NCI-H187 (cell line): ENCODE measurements at places on chromosomes 7 and 10.

DNA sequence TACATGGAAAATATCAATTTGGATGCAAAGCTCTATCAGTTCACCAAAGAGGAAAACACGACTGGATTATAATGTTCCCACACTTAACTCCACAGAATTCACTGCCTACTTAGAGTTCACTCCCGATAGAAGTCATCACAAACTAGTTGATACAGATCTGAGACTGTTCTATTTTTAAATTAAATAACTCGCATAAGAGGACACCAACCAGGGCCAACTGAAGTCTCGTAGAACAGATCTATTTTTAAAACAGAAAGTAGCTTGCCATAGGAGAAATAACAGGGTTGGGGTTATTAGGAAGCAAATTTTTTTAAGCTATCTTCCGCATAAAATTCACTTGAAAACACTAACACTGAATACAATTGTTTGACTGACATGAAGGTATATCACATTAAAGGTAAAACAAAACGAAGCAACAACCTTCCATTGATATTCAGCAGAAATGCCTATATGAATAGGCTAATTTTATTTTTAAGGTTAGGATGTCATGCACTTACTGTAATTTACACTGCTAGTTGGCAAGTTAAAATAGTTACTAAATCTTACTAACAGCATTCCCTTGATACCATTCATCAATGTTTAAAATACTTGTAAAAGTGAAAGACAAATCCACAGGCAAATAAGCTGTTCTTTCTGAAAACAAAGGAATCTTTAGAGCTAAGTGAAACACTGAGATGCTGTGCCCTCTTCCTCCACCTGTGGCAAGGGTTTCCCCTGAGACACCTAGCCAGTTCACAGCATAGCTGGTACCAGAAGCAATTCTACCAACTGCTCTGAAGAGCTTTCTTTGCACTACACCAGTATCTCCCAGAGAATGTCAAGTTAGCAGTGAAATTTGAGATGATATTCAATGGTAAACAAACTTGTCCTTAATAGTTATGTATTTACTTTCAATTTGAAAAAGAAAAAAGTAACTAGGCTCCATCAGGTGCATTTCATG lies 186.7 kb upstream of the ANK3 start:
- no peak for DNase-seq

DNA sequence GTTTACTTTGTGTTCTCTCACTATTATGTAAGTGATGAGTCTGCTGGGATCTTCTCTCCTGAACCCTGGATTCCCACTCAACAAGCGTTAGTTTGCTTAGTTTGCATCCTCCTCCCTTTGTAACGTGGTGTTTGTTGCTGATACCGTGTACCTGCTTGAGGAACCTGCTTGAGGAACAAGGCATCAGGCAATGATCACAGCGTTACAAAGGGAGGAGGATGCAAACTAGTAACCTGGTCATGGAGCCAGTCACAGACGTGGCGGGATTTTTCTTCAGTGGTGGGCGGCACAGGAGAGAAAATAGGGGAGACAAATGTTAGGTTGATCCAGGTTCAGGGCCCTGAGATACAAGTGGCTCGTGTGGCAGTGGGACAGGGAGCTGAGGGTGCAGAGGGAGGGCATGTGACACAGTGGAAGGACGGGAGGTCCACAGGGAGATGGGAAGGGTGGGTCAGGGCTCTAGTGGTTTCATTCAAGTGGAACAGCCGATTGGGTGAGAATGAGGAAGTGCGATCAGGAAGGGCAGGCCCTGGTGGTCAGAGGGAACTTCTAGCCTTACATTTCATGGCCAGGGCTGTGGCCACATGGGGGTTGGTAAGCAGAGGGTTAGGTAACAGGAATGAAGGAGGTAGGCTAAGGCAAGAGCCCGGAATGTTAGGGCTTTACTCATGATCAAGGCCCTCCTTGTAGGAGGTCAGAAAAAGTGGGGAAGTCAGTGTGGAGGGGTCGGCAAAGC lies 38.0 kb downstream of the SNX10 start:
- DNase-seq, result no peak

GRCh38 chr10:133258818-133259601 lies 17.7 kb downstream of the ADAM8 start:
- no peak for DNase-seq

GRCh38 chr10:75825235-75825634 lies 393.8 kb downstream of the LRMDA start:
- DNase-seq, result no peak

GRCh38 chr10:87552248-87552929 lies 47.7 kb downstream of the MINPP1 start:
- DNase-seq, result no peak

- DNase-seq, result no peak
These were observed 550 bp upstream of the CALU start for GRCh38 chr7:128738570-128739047.

DNA sequence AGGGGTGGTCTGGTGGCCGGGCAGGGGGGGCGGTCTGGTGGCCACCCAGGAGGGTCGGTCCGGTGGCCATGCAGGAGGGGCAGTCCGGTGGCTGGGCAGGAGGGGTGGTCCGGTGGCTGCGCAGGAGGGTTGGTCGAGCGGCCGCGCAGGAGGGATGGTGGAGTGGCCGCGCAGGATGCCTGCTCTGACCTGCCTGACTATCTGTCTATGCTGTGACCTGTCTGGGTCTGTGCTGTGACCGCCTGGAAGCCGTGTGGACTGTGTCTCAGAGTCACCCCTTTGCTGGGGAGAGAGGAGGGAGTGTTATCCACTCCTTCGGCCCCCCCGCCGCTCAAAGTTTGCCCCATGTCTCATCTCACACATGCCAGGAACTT lies 113.2 kb downstream of the ACTR3B start:
- DNase-seq, result no peak

DNA sequence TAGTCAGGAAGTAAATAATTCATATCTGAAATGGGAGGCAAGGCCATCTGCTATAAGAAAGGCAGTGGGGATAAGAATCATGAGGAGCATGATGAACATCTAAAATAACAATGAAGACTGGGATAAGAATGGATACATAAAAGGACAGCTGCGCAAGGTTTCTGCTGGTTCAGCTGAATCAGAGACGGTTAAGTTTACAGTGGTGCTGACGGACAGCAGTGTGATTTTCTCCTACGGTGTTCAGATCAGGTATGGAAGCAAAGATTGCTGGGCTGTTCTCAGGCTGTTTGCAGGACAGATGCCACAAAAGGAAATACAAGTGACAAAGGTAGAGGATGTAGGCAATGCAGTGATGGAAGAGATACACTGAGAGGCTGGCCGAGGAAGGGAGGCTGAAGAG lies 8.4 kb downstream of the CYCS start:
- no peak for DNase-seq

DNA sequence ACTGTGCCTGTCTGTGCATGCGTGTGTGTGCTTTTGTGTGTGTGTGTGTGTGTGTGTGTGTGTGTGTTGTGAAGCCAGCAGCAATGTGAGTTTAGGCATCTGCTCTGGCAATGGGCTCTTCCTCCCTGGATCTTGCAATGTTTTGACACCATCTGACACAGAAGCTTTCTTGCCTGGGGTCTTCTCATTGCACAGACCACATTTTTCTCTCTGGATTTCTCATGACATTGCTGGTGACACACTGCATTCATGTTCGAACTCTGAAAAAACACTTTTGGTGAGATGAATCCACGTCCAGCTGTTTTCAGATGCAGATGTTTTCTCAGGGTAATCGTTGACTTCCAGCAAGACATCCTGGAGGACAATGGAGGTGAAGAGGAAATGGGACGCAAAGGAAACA lies 63.0 kb upstream of the FZD8 start:
- DNase-seq, result no peak

DNA sequence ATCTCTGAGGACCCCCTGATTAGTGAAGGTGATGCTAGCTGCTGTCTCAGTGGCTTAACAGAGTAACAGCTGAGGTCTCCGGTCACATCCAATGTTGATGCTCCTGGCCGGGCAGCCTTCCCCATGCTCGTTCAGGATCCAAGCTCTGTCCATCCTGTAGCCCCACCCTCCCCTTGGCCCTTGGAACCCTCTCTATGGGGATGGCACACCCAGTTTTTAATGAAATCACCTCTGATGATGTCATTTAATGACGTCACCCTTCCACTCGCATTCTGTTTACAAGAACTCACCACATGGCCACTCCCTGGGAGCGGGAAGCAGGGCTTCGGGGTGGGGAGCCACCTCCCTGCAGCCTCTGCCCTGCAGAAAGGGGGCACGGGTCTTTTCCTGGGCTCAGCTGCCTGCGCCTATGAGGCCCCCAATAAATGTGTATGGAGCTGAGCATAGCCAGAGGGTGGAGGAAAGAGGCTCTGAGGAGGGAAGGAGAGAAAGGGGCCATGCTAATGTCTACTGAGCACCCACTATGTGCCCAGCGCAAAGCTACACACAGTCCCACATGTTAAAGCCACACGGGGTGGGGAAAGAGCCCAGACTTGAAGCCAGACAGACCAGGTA lies 95.5 kb downstream of the OAT start:
- DNase-seq, result no peak

- peak; percentile 69 for DNase-seq
These were observed 411 bp downstream of the AUTS2 start for GRCh38 chr7:69598487-69599285.

- DNase-seq, result no peak
These were observed 20.3 kb upstream of the RNF32 start for GRCh38 chr7:156620291-156620675.

GRCh38 chr7:22019931-22020330 lies 74.2 kb upstream of the CDCA7L start:
- DNase-seq, result no peak
